NCI-H748 treated with DMSO at 0.1 percent for 48 hours (cell line): ENCODE measurements at places on chromosomes 13 and 19.
A peak's percentile ranks its signal among the peaks of the same experiment; 100 is the strongest.

GRCh38 chr13:90201676-90202460 is 1145.6 kb upstream of the MIR17HG start:
- no peak for DNase-seq

GRCh38 chr19:36401475-36401874 is 17.0 kb downstream of the ZFP82 start:
- no peak for DNase-seq

DNA sequence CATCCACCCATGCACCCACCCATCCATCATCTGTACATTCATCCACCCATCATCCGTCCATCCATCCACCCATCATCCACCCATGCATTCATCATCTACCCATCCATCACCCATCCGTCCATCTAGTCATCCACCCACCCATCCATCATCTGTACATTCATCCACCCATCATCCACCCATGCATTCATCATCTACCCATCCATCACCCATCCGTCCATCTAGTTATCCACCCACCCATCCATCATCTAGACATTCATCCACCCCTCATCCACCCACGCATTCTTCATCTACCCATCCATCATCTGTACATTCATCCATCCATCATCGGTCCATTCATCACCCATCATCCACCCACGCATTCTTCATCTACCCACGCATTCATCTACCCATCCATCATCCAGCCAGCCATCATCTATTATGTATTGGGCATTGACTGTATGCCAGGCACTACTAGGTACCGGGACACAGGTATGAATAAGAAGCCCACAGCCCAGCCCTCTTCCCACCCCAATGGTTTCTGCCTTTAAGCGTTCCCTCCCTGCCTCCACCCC is 16.7 kb upstream of the GALP start:
- no peak for DNase-seq

GRCh38 chr13:24407844-24408243 is 98.5 kb downstream of the C1QTNF9 start:
- DNase-seq: no peak

DNA sequence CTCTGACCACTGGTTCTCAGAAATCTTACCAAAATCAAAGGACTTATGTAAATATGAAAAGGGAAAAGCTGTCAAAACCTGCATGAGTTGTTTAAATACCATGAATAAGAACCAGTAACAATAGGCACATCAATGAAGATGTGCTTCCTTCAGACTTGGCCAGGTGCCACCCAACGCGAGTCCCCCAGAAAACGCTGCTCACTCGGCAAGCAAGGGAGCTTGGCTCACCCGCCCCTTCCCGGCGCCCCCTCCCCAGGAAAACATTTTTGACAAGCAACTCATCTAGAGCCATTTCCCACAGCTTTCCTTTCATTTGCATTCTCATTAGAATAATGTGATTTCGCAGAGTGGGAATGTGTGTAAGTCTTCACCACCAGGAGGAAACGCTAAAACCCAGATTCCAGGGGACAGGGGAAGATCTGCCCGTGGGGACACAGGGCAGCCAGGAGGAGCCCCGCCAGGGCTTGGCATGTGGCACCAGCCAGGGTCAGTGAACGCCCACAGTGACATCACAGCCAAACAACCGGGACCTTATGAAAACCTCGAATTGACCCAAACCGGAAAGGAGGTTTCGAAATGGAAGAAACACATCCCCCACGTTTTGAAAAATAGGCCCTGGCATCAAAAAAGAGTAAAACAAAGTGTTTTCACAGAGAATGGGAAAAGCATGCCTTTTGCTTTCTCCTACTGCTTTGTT is 366.2 kb upstream of the TSHZ3 start:
- no peak for DNase-seq

GRCh38 chr13:98511435-98511834 is 65.5 kb downstream of the STK24 start:
- DNase-seq: no peak

- no peak for DNase-seq
These were observed 132.8 kb upstream of the SPRY2 start for GRCh38 chr13:80473695-80474094.

DNA sequence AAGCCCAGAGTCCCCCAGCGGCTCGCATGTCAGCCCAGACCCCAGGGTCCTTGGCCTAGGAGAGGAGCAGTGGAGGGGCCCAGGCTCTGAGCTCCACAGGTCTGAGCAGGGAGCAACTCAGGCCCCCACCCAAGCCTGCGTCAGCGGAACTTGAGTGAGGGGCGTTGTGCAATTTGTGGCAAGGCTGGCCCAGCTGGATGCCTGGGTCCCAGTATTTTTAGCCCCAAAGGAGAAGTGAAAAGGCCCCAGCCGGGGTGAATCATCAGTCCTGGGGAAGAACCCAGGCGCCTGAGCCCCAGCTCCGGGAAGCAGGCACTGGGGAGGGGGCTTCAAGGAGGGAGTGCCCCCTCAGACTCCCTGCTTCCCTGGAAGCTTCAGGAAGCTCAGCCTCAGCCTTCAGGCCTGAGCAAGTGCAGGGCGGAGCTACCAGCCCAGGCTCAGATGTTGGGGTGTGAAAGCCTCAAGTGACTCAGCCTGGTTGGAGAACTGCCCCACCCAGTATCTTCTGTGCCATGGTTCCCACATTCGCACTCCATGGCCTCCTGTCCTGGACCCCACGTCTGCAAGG is 7.2 kb downstream of the MED29 start:
- DNase-seq: no peak

GRCh38 chr19:54949412-54949811 is 2.1 kb upstream of the NLRP7 start:
- no peak for DNase-seq

GRCh38 chr19:52237771-52238400 is 31.5 kb upstream of the ZNF766 start:
- peak; percentile 28 for DNase-seq

DNA sequence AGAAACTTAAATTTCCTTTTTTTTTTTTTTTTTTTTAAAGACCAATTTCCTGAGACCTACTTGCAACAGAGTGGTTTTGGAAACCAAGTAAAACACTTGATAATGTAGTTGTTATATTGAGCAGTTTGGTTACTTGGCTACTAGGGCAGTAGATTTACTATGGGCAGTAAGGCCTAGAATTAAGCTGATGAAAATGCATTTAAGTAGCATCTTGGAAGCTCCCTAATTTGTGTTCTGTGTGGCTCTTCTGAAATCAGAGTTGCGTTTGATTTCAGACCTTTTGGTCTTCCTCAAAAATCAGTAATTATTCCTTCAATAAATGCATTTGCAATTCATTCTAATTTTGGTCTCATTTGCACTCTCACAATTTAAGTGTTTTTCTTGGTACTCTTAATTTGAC is 810 bp downstream of the GPR180 start:
- no peak for DNase-seq

DNA sequence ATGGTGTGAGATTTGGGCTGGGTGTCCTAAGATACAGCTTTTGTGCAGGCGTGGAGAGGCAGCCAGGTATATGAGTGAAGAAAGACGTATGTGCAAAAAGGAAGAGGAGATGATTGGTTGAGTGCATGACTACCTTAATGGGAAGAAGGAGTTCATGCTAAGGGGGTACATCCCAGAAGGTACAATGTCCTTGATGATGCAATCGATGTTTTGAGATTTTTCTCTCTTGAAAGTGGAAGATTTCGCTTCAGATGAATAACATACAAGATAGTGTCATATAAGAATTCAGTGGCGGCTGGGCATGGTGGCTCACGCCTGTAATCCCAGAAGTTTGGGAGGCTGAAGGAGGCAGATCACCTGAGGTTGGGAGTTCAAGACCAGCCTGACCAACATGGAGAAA is 357.1 kb downstream of the KLF12 start:
- no peak for DNase-seq

GRCh38 chr19:7482584-7483439 is 6.0 kb downstream of the PEX11G start:
- peak; percentile 54 for DNase-seq

DNA sequence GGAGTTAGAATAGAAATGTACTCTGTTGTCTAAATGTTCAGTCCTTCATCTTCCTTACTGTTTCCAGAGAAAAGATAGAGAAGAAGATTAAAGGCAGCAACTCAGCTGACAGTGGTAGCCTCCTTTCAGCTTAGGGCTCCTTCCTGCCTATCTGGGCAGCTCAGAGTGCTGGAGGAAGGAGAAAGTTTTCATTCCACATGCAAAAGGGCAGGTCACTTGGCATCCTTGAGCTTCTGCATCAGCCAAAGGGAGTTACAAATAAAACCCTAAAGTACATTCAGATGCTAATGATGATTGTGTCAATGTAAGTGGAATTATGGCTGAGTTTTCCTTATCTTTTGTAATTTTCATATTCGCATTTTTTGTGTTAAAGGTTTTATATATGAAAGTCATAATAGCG is 58.9 kb downstream of the ESD start:
- no peak for DNase-seq

DNA sequence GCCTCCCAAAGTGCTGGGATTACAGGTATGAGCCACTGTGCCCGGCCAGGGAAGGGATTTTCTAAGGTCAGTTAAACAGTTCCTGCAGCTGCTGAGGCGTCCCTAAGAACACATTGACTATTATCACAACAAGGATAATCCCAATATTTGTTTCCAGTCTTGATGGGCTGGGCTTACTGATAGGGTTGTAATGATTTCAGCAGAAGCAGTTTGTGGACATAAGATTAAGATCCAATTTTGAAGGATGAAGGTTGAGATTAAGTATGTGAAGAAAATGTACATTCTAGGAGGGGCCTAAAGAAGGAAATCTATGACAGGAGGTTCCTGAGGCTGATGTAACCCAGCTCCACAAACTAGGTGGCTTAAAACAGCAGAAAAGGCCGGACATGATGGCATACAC is 10.7 kb upstream of the CCDC124 start:
- DNase-seq: no peak

- DNase-seq: no peak
These were observed 1.3 kb downstream of the ZNF780A start for GRCh38 chr19:40089462-40089861.

- peak; percentile 44 for DNase-seq
These were observed at the start of gene ZNF331 for GRCh38 chr19:53537521-53538377. Gene ZNF331, plus strand, starts transcription at chr19:53538145. Its CDS starts 31,232 bp downstream, at chr19:53569377.

- no peak for DNase-seq
These were observed 134.1 kb downstream of the KATNAL1 start for GRCh38 chr13:30173303-30173610.

GRCh38 chr13:36154567-36155291 is 23.5 kb upstream of the DCLK1 start:
- DNase-seq: no peak

DNA sequence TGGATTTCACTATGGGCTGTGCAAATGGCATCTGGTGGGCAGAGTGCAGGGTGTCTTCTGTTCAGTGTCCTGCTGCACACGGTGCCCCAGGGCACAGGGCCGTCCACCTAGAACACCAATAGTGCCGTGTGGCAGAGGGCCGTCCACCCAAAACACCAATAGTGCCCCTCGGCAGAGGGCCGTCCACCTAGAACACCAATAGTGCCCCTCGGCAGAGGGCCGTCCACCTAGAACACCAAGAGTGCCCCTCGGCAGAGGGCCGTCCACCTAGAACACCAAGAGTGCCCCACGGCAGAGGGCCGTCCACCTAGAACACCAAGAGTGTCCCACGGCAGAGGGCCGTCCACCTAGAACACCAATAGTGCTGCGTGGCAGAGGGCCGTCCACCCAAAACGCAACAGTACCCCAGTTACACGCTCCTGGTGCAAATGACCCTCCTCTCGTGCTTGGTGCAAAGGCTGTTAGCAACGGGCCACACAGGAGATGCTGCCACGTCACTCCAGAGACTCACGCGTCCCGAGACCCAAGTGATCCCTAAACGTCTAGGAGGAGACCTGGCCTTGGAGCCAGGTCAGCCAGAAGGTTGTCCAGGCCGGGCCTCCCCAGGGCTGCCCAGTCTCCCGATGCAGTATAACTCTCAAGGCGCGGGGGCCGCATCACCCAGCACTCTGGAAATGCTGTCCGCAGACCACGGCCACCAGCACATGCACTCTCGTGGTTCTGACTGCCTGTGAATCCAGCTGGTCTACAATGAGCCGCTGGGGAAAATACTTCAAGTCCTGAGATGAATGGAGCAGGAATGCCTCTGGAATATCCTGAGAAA is 51.5 kb downstream of the RASA3 start:
- no peak for DNase-seq

GRCh38 chr19:10021863-10022262 is 8.6 kb downstream of the RDH8 start:
- no peak for DNase-seq

GRCh38 chr19:44635581-44636438 is 7.9 kb upstream of the PVR start:
- no peak for DNase-seq

DNA sequence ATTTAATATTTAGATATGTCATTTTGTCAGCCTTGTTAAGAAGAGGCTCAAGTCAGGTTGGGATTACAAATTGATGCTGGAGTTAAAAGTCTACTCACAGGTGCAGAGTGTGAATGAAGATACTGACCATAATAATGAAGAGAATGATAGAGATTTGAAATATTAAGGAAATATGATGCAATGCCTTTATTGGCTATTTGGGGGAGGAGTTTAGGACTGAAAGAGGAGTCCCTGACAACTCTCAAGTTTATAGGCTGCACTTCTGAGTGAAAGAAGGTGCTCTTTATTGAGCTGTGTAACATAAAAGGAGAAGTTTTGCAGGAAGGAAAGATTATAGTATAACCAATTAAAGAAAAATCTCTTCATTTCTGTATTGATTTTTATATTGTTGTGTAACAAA is 827.7 kb upstream of the PCDH9 start:
- DNase-seq: no peak

GRCh38 chr19:50836543-50837195 is 3.3 kb upstream of the KLK15 start:
- DNase-seq: no peak

- no peak for DNase-seq
These were observed at the start of gene AMH for GRCh38 chr19:2249010-2249866. Gene AMH, plus strand, starts transcription at chr19:2249323. Its CDS starts 10 bp downstream, at chr19:2249333.

DNA sequence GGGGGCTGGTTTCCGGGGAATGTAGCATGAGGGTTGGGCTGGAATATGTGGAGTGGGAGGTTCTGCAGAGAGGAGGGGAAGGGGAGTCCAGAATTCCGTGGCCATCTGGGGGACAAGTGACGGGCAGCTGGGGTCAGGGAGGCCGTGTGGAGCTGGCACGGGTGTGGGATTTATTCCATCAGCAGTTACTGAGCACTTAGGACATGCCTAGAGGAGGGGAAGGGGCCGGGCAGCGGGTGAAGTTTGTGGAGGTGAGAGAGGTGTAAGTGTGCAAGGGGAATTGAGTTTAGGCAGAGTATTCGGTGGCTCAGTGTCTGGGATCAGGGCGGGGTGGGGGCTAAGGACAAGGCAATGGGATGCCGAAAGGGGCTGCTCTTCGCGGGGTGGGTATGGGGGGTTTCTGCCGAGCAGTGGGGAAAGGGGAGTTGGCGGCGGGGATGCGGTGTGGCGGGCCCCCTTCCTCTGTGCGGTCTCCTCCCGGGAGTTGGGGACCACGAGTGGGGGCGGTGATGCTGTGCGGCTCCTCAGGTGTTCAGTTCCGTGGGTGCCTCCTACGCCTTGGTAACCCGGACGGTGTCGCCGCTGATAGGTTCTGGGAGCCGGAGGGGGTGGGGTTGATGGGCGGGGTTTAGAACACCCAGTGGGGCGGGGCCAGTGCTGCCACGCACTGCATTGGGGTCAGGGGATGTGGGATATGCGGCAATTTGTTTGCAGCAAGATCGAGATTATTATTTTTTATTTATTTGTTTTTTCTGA is 5.4 kb downstream of the CCDC61 start:
- peak; percentile 68 for DNase-seq
